Stimulated activated CD4-positive, alpha-beta T cell treated with anti-CD3 and anti-CD28 coated beads, TNF-alpha, amount 100 ng/mL, for 48 hours (primary cell): ENCODE measurements at places on chromosomes 16 and 17.
A peak's percentile ranks its signal among the peaks of the same experiment; 100 is the strongest.

DNA sequence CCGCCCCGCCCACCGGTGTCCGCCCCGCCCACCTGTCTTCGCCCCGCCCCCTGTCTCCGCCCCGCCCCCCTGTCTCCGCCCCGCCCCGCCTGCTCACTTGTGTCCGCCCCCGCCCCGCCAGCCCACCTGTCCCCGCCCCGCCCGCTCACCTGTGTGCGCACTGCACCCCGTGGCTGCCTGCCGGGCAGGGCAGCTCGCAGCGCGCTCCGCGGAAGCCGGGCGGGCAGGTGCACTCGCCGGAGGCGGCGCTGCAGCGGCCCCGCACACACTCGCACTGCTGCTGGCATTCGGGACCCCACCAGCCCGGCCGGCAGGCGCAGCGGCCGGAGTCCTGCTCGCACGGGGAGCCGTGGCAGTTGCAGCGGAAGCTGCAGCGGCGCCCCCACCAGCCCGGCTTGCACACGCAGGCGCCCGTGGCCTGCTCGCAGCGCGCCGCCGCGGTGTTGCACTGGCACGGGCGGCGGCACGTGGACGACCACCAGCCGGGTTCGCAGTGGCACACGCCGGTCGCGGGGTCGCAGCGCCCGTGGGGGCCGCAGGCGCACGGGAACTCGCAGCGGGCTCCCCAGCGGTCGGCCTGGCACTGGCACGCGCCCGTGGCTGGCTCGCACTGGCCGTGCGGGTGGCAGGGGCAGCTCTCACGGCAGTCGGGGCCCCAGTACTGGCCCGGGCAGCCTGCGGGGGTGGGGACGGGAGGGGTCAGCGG lies 2.1 kb downstream of the SCARF1 start:
- peak; percentile 58 for DNase-seq

DNA sequence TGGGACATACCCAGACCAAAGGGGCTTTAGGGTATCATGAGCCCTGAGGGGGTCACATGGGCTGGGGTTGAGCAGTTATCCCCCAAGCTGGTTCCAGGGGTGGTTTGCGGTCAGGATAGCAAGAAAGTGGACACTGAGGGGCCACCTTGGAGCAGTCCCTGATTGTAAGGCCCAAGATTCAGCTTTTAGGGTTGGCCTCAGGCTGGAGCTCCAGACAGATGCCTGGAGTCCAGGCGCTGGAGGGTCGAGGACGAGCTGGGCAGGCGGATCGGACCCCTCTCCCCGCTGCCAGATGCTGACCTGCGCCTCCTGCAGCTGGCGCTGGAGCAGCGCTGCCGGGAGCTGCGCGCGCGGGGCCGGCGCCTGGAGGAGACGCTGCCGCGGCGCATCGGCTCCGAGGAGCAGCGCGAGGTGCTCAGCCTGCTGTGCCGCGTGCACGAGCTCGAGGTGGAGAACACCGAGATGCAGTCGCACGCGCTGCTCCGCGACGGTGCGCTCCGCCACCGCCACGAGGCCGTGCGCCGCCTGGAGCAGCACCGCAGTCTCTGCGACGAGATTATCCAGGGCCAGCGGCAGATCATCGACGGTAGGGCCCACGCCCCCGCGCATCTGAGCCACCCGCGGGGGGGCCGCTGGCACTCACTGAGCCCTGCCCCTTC lies 10.0 kb downstream of the BTBD17 start:
- DNase-seq: no peak

GRCh38 chr17:43309505-43310332 lies 75.9 kb upstream of the RNU2-1 start:
- DNase-seq: no peak

GRCh38 chr17:74152591-74153455 lies 50.7 kb upstream of the RPL38 start:
- DNase-seq: no peak

DNA sequence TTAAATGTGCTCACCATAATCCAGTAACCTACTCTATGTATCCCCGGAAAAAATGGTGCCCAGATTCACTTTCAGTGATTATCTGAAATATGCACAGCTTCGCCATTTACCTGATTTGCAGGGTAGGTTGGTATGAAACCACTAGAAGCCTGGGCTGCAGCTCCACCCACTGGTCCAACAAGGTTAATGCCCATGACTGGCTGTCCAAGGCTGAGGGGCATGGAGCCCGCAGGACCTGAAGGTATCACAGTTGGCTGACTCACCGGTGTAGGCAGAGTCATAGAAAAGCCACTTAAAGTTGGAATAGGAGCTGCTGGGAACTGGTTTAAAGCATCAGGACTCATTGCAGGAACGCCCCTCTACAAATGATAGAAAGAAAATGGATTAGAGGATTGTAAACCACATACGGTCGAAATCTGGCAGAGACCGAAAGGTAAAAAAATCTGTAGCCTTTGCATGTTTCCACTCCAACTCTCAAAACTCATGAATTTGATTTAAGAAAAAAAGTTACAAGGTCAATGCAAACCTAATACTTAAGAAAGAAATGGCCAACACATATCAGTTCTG lies 38.6 kb downstream of the SYNRG start:
- no peak for DNase-seq

DNA sequence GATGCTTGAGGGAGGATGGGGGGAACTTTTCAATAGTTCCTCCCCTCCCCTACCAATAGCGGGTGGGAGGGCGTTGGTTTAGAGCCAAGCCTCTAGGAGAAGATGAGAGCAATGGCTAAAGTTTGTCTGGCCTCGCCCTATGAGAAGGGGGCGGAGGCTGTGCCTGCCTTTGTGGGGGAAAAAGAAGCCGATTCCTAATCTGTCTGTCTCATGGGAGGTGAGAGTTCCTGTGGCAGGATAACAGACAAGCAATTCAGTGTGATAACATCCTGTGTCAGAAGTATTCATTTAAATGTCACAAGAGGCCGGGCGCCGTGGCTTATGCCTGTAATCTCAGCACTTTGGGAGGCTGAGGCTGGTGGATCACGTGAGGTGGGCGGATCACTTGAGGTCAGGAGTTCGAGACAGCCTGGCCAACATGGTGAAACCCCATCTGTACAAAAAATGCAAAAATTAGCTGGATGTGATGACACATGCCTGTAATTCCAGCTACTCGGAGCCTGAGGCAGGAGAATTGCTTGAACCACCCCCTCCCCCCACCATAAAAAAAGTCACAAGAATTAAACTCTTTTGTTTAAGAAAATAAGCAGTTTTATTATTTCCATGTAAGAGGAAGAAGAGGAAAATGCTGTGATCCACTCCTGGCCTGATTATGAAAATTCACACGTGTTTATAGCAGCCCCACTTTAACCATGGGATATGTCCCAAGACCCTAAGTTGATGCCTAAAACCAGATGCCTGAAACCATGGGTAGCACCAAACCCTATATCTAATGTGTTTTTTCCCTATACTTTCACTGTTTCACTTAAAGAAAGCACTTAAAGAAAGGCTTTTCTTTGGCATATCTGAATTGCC lies 1.7 kb downstream of the SLFN5 start:
- DNase-seq: peak; percentile 89

DNA sequence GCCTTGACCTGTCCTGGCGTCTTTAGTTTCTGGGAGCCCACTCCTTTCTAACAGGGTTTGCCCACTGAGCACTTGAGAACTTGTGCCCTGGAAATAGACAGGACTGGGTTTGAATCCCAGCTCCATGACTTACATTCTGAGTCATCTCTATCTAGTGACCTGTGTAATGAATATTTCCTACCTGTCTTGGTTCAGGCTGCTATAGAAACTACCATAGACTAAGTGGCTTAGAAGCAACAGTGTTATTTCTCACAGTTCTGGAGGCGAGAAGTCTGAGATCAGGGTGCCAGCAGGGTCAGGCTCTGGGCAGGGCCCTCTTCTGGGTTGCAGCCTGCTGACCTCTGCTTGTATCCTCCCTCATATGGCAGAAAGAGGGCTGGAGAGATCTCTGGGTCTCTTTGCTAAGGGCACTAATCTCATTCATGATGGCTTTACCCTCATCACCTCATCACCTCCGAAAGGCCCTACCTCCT lies 110.7 kb upstream of the DHX40 start:
- no peak for DNase-seq

- no peak for DNase-seq
Measured at GRCh38 chr16:54164789-54165173, 121.8 kb downstream of the IRX3 start.

DNA sequence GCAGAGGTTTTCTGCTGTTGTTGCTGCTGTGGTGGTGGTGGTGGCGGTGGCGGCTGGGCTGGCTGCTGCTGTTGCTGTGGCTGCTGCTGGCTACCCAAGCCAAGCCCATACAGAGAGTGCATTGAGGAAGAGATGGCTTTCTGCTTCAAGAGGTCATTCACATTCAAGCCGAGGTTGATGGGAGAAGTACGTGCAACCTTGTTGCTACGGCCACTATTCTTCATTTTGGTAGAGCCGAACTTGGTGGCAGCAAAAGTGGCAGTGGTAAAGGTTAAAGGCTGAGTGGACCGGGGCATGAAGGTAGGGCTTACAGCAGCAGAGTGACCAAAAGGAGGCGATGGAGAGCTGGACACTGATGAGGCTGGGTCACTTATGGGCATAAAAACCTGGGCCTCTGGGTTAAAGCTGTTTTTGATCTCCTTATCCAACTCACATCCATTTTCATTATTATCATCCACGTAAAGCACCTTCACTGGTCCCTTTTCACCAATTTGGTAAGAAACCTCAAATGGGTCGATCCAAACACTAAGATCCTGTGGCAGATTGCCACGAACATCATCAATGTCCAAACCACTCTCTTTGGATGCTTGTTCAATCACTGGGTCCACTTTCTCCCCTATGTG lies 2.8 kb downstream of the TOB1 start:
- DNase-seq: no peak

- DNase-seq: no peak
Measured at GRCh38 chr16:48335961-48336360, 49.3 kb downstream of the SIAH1 start.

DNA sequence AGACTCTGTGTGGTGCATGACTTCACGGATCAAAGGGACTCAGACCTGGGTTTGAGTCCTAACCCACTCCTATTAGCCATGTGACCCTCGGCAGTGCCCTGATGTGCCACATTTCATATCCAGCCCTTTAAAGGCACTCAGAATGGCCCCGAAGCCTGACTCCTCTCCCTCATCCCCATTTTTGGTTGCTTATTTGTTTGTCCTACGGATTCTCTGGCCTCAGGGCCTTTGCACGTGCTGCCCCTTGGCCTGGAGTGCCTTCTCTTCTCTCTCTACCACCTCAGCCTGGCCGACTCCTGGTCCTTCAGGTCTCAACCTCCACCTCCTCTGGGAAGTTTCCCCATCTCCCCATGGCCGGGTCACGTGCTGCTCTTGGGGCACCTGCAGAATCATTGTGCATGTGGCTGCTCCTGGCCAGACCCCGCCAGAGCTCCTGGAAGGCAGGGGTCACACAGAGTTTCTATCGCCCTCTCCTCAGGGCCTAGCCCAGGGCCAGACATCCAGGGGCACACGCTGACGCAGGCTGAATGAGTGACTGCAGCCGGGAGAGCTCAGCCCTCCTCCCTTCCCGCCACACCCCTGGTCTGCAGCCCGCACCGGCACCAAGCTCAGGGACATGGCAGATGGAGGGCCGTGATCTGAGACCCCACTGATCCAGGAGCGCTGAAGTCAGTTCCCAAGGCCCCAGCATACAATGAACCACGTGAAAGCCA lies 22.0 kb upstream of the CIBAR2 start:
- no peak for DNase-seq

DNA sequence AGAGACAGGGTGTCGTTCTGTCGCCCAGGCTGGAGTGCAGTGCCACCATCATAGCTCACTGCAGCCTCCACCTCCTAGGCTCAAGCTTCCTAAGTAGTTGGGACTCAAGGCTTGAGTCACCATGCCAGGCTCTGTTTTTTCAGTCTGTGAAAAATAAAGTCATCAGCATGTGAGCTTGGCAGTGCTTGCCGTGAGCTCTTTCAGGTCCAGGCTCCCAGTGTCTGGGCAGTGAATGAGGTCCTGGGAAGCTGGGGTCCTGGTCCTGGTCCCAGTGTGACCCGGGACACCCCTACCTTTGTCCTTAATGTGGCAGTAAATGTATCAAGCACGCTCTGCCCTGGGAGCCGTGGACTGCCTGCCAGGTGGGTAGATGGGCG lies 22.9 kb upstream of the RPL13 start:
- DNase-seq: no peak

- DNase-seq: no peak
Measured at GRCh38 chr17:44217738-44218343, 1.6 kb downstream of the UBTF start.

DNA sequence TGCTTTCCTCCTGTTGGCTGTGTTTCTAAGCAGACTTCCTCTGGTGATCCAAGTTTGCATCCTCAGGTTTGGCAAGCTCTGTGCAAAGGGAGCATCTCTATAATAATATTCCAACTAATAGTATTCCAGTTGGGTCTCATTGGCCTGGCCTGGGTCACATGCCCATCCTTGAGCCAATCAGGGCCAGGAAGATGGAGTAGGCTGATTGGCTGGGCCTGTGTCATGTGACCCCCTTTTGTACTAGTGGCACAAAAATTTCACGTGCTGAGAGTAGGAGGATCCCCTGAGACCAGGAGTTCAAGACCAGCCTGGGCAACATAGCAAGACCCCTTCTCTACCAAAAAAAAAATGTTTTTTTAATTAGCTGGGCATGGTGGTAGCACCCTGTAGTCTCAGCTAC lies 35.2 kb upstream of the MLYCD start:
- DNase-seq: no peak
